Muscle of leg (tissue), 16 donors: ENCODE measurements at places on chromosomes 2 and 18.

DNA sequence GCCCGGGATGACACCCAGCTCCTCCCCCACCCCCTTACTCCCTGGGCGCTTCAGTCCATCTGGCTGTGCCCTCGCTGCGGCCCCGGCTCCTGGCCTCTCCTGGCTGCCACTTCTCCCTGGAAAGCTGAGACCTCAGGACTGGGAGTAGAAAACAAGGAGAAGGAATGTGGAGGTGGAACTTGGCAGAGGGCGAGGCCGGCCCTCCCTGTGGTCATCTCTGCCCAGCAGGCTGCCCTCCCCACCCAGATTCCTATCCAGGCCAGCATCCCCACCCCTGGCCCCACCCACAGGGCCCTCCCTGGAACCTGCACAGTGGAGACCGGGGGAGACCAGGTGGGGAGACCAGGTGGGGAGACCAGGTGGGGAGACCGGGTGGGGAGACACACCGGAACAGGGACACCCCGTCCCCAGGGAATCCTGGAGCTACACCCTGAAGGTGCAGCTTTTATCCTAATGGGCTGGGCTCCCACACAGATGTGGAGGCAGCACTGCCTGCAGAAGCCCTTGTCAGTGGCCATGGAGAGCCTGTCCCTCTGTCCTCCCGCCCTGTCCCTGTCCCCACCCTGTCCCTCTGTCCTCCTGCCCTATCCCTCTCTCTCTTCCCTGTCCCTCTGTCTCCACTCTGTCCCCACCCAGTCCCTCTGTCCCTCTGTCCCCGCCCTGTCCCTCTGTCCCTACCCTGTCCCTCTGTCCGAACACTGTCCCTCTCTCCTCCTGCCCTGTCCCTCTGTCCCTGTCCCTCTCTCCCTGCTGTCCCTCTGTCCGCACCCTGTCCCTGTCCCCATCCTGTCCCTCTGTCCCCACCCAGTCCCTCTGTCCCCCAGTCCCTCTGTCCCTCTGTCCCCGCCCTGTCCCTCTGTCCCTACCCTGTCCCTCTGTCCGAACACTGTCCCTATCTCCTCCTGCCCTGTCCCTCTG is 157.1 kb downstream of the PXDN start:
- DNase-seq, result no peak

DNA sequence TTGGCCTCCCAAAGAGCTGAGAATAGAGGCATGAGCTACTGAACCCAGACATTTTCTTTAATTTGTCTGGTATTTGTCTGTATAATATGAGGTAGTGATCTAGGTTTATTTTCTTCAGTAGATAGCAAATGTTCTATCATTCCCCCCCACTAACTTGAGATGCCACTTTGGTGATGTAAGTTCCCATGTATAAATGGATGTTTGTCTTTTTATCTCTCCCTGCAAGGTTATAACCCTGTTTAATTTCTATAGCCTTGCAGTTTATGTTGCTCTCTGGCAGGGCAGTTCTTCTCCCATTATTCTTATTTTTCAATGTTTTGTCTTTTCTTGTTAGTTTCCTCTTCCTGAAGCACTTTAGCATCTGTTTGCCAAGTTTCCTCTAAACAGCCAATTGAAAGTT is 39.1 kb upstream of the MAP4K4 start:
- DNase-seq, result no peak

- peak; percentile 79 for DNase-seq
These were observed 707 bp downstream of the KRCC1 start for GRCh38 chr2:88054782-88055370.

DNA sequence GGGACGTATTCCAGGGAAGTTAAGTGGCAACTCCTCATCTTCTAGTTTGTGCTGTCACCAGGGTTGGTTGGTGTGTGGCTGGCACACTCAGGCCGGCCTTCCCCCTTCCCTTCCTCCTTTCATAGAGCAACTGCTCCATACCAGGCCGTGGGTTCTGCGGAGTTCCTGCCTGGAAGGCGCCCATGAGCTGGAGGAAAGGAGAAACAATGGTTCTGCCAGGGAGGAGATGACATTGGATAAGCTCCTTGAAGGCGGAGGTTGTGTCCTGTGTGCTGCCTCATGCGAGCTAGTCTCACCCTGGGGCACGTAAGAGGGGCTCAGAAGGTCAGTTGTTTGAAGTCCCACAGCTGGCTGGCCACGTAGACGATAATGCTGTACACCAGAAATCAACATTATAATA is 19.2 kb downstream of the ASAP2 start:
- no peak for DNase-seq

- no peak for DNase-seq
These were observed 278.0 kb upstream of the HDAC4 start for GRCh38 chr2:239678666-239679296.

GRCh38 chr18:52312346-52312745 is 27.7 kb upstream of the DCC start:
- no peak for DNase-seq

DNA sequence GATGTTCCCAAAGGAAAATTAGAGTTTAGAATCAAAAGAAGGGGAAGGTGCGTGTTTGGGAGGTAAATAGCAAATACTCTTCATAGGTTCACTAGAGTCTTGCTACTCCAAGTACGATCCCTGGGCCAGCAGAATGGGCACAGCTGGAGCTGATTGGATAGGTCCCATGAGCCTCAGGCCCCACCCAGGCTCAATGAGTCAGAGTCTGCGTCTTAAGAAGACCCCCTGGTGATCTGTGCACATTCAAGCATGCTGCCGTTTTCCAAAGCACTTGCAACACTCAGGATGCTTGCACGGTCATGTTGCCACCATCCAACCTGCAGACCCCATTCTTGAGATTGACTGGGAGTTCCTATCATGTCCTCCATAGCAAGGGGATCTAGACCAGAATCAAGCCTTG is 40.5 kb downstream of the ABCG8 start:
- DNase-seq, result no peak

DNA sequence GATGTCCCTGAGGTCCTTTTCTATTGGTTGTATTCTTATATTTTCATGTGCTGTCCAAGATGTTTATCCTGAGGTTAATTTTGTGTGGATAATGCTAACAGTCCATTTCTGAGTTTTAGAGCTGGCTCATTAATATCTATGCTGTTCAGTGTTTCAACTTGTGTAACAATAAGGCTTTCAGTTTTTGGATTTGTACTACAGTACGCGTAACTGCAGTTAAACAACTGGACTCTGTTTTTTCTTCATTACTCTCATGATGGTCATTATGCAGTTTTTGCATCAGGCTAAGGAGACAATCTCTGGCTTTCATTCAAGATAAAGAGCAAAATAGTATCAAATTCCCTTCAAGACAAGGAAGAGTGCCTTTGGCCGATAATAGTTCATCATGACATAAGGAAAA is 1364.8 kb downstream of the DPP10 start:
- peak; percentile 46 for DNase-seq

DNA sequence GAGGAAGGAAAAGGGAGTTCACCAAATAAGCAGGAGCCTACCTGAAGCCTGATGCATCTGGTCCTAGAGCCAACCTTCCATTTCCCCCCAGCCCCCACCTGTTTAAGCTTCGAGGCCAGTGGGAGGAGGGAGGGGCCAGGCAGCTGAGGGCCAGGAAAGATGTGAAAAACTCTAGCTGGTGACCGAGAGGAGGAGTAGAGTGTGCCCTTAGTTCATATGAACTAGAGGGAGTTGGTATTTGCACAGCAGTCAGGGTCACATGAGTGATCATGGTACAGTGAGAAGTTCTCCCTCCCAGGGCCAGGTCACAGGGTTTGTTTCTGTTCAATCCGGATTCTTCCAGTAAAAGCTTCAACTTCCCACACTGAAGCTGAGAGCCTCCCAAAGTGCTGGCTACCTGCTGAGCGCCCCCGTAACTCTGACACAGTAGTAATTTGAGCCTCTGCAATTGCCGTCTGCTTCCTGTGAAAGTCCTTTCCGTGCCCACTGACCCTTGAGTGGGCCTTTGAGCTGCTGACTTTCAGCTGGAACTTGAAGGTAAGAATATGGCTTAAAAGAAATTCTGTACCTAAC is at the start of gene SULT1C2:
Gene SULT1C2, plus strand, starts transcription at position 362 of the 573 bp plus-strand sequence. CDS start 4,773 bp downstream, outside the sequence.
- DNase-seq, result no peak

- no peak for DNase-seq
These were observed 104.4 kb upstream of the DNMT3A start for GRCh38 chr2:25446122-25446521.

- no peak for DNase-seq
These were observed 632.1 kb upstream of the HS6ST1 start for GRCh38 chr2:128950758-128951157.

GRCh38 chr2:91442246-91442905 is 2750.9 kb downstream of the RPIA start:
- peak; percentile 2 for DNase-seq

- DNase-seq, result no peak
These were observed 44.2 kb upstream of the SALL3 start for GRCh38 chr18:78935406-78935805.

GRCh38 chr18:11906926-11907874 is 917 bp downstream of the MPPE1 start:
- peak; percentile 13 for DNase-seq
